Right kidney (tissue), 9 donors: ENCODE measurements at places on chromosomes 4 and X.

DNA sequence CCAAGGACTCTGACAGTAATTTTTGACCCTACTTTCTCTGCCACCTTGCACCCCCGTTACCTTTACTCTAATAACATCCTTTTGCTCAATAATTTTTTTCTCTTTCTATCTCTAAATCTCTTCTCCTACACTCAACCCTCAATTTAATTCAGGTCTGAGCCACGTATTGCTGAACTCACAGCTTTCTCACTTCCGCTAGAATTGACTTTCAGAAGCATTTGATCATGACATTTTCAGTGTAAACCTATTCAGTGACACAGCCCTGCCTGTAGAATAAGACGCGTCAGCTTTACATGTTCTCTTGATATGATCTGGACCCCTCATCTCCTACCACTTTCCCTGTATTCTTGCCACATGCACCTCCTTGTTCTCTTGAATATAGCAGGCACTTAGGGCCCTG is 439.5 kb upstream of the MAGEB2 start:
- no peak for DNase-seq

DNA sequence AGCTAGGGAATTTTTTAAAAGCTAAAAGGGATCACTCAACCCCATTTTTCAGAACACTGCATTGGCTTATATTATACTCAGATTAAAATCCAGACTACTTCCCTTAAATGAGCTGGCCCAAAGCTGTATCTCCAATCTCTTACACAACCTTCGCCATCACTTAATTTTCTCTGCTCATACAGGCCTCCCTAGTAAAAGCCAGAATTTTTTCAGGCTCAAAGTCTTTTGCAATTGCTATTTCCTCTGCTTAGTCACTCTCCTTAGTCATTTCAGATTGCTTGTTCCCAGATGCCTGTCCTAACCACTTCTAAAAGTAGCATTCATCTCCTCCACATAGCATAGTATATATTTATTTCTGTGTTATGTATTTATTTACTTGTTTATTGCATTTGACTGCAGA is 1587.9 kb upstream of the ADGRL3 start:
- no peak for DNase-seq

GRCh38 chrX:16457239-16457638 is 192.7 kb upstream of the S100G start:
- no peak for DNase-seq

- no peak for DNase-seq
These were observed 583.1 kb downstream of the INPP4B start for GRCh38 chr4:142262956-142263355.

- no peak for DNase-seq
These were observed 106.0 kb downstream of the ASMT start for GRCh38 chrX:1720836-1721235.

- no peak for DNase-seq
These were observed 53.9 kb downstream of the DMP1 start for GRCh38 chr4:87704001-87704400.

DNA sequence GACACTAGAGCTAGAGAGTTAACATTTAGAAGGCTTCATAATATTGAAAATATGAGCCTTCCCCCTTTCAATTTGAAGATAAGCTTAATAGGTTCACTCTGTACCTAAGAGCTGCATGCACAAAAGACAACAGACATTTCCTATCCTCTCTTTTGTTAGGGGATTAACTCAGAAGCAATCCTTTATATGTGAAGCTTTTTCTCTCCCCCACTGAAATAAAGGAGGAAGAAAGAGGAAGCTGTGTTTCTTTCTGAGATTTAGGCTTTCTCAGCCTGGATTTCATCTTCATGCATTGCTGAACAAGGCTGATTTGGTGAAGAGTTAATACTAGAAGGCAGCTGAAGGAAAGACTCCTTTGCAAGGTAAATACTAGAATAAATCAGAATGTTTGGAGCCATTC is 21.0 kb upstream of the CABS1 start:
- DNase-seq = no peak

- no peak for DNase-seq
These were observed 167.9 kb downstream of the PRDM5 start for GRCh38 chr4:120754590-120754989.

DNA sequence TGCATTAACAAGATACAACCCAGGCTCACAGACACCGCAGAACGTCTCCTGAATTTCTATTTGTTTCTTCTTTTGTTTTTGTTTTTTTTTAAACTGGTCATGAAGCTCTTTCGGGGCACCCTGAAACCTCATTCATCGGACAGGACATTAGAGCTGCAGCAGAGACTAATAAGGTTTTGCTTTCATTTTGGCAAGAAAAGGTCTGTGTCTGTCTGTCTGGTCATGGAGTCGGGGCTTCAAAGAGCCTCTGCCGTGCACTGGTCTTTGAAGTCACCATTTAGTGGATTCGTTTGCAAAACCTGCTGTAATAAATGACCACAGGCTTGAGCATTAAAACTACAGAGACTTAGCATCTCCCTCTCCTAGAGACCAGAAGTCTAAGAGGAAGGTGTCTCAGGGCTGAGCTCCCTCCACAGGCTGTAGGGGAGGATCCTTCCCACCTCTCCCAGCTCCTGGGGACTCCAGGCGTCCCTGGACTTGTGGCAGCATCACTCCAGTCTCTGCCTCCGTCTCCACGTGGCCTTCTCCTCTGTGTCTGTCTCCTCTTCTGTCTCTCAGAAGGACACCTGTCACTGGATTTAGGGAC is 247.5 kb downstream of the CRLF2 start:
- DNase-seq = no peak

GRCh38 chr4:154612472-154613414 is at the start of gene FGG:
Gene FGG, minus strand, starts transcription at chr4:154612656. Its CDS starts 47 bp downstream, at chr4:154612609.
- DNase-seq = no peak

DNA sequence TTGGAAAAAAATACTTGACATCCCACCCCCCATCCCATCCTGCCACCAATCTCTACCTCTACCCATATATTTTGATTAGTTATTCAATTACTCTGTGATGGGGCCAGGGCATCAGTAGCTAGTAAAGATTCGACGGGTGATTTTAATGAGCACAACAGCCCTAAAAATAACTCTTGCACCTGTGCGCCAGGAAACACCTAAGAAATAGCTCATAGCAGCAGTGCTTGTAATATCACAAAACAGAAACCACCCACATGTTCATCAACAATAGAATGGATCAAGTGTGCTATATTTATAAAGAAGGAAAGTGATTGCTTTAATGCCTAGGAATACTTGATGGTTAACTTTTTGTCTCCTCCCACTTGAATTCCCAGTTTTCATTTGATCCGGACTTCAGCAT is 225.6 kb upstream of the LCORL start:
- DNase-seq = no peak

- DNase-seq = no peak
These were observed 113.9 kb downstream of the MTNR1A start for GRCh38 chr4:186441502-186441901.

- DNase-seq = no peak
These were observed 11.5 kb downstream of the MAD2L1 start for GRCh38 chr4:120055162-120055561.

DNA sequence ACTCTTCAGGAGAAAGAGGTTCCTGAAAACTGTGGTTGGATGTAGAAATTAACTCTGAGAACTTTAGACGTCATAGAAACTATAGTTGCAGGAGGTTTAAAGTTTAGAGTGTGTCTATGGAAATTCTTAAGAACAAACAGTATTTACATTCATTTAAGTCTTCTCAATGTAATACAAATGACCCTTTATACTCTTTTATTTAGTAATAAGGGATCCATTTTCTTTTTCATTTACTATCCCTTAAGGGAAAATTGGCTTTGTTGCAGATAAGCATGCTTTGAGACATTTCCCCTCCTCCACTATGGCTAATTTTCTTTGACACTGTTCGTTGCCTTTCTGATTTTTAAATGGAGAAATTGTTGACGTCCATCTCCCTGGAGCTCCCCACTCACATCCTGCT is 96.4 kb downstream of the POLA1 start:
- DNase-seq = no peak

GRCh38 chr4:4349867-4350266 is 37.0 kb upstream of the NSG1 start:
- DNase-seq = no peak

- DNase-seq = no peak
These were observed 40.5 kb downstream of the SETD7 start for GRCh38 chr4:139515531-139515958.

GRCh38 chr4:83626245-83626836 is 90.4 kb downstream of the GPAT3 start:
- DNase-seq = no peak

DNA sequence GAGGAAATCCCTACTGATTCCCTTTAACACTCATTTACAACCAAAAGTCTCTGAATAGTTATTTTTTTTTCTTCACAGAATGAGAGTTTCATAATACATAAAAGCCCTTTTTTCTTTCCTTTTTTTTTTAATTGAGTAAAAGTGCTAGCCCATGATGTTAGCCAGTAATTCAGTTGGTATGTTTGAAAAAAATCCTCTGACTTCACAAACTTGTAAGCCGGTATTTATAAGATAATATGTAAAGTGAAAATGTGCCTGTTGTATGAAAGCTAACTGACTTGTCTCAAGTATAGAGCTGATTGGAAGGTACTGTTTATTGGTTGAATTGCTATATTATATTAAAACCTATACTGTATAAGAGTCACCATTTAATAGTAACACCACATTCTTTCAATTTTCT is 70.2 kb upstream of the NEIL3 start:
- no peak for DNase-seq

GRCh38 chr4:146646593-146647325 is 8.1 kb downstream of the POU4F2 start:
- no peak for DNase-seq

GRCh38 chrX:112545051-112545450 is 134.7 kb downstream of the LHFPL1 start:
- DNase-seq = no peak

DNA sequence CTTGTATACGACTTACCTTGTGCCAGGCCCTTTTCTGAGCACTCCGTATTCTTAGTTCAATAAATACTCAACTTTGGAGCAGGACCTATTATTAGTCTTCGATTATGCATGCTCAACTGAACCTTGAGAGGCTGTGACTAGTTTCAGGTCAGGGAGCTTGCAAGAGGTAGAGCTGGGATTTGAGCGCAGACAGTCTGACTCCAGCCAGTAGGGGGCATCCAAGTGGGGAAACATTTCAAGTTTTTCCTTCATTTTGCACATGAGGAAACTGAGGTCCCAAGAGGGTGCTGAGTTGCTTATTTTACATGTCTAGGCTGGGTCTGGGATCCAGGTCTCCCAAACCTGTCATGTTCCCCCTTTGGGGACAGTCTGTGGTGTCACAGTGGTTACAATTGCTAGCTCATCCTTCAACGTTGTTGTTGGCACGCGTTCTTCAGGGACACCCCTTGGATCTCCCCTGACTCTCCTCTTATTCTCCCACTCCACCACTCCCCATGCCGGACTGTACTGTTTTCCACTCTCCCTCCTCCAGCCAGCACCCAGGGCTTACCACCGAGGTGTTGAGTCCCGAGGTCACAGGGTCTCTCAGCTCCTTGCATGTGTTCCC is 6.7 kb upstream of the PRICKLE3 start:
- DNase-seq = no peak

- no peak for DNase-seq
These were observed 62.2 kb downstream of the AMELX start for GRCh38 chrX:11355259-11355909.

DNA sequence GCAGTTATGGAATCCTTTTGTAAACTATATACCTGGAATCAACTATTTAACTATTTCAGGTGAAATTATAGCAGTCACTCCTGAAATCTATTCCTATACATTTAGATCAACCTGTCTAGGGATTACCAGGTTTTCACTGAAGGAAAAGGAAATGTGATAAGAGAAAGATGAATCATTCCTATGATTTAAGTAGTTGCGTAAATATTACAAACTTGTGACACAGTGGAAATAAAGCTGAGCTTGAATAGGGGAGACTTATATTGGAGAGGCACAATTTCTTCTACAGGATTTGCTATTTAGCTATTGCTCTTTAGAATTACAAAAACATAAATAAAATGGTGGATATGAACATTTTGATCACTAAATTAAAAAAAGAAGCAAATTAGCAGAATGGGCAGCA is 284.1 kb upstream of the EPHA5 start:
- no peak for DNase-seq

- DNase-seq = no peak
These were observed 10.1 kb downstream of the SH3D19 start for GRCh38 chr4:151315212-151315886.

DNA sequence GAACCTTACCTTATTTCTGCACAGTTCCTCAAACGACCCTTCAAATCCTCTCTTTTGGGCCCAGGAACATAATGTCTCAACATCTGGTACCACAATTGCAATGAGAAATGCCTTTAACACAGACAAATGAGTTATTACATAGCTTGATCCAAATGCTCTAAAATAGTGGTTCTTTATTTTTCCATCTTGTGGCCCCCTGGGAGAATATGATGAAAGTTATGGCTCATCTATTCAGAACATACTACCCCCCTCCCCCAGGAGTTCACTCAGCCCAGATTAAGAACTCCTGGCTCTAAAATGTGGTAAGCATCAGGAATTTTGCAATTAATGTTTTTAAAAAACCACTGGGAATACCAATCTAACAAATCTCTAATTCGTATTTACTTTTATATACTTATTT is 23.9 kb upstream of the CENPU start:
- DNase-seq = no peak

DNA sequence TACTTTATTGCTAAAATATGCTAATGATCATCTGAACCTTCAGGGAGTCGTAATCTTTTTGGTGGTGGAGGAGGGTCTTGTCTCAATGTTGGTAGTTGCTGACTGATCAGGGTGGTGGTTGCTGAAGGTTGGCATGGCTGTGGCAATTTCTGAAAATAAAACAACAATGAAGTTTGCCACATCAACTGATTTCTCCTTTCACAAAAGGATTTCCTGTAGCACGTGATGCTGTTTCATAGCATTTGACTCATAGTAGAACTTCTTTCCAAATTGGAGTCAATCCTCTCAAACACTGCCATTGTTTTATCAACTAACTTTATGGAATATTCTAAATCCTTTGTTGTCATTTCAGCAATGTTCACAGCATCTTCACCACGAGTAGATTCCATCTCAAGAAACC is 19.3 kb downstream of the DDIT4L start:
- no peak for DNase-seq

GRCh38 chrX:57595381-57595811 is 3.6 kb downstream of the ZXDB start:
- DNase-seq = no peak

DNA sequence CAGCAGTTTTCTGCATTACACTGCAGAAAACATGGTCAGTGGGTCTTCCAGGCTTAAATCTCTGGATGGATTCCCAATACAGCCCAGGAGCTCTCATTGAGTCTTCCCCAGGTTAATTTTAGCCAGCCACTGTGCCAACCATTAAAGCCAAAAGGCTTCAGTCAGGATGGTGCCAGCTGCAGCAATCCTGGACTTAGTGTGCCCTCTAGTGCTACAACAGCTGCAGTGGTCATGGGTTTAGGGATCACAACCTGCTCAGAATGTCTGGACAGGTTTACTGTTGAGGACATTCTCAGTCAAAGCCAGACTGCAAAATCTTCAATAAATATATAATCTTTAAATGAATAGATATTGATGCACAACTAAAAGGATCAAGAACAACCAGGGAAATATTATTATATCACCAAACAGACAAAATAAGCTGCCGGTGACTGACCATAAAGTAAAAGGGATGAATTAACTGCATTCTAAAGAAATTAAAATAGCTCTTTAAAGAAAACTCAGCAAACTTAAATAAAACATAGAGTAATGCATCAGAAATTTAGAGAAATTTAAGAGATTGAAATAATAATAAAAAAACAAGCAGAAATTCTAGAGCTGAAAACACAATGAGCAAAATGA is 639.9 kb downstream of the SPOCK3 start:
- no peak for DNase-seq

GRCh38 chrX:35416782-35417181 is 381.4 kb upstream of the MAGEB16 start:
- DNase-seq = no peak

GRCh38 chrX:68932611-68933010 is 103.8 kb downstream of the EFNB1 start:
- no peak for DNase-seq
